Lung (tissue), 17 donors: ENCODE measurements at places on chromosomes 1 and 21. TPM values are rescaled to one million over a fixed set of nuclear protein-coding genes. Genes with fewer than 3 reads are reported as not detected.

Gene ATP5PF
- 80.3 TPM for total RNA-seq

Gene MROH9
- 11.6 TPM for total RNA-seq

DNA sequence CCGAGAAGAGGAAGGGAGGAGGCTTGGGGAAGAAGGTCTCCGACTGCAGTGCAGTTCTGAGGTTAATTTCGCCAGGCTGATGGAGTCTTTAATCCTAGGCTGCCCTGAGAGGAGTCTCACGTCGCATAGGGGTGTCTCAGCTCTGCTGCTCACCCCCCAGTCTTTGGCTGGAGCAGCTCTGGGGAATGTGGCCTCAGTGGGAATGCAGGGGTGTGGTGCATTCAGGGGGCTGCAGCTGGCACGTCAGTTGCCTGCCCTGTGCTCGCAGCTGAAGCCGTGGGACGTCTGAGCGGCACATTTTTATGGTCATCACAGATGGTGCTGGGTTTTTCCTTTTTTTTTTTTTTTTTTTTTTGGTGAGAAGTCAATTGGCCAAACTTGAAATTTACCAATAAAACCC lies 38.2 kb downstream of the ACTN2 start:
- no peaks in the 10 kb centered on the region for H3K27me3 ChIP-seq
- no peak overlapping the region for H3K4me3 ChIP-seq
- no peak overlapping the region for H3K27ac ChIP-seq

GRCh38 chr1:43757343-43758053 lies 50.2 kb downstream of the ST3GAL3 start:
- no peaks in the 10 kb centered on the region for H3K27me3 ChIP-seq
- DNase-seq = no peak
- H3K4me3 ChIP-seq = no peak overlapping the region
- H3K27ac ChIP-seq = no peak overlapping the region

DNA sequence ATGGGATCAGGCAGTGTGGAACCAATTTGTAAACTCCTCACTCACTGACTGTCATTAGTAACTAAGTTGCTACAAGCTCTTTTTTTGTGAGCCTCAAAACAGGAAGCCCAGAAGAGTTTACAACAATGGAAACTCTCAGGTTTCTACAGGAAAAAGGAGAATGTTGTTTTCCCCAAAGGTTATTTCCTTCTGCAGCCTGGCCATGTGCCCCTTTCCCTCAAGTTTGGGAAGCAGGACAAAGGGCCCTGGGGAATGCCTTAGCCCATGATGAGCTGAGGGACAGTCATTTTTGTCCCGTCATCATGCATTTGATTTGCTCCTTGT lies 395.9 kb downstream of the KIF26B start:
- no peaks in the 10 kb centered on the region for H3K36me3 ChIP-seq
- H3K4me1 ChIP-seq = no peaks in the 10 kb centered on the region
- DNase-seq = no peak
- no peaks in the 10 kb centered on the region for H3K27me3 ChIP-seq
- no peak overlapping the region for H3K4me3 ChIP-seq

GRCh38 chr21:41482301-41482700 lies 25.7 kb downstream of the TMPRSS2 start:
- peaks cover 5% of the 10 kb centered on the region for H3K4me1 ChIP-seq
- no peaks in the 10 kb centered on the region for H3K27me3 ChIP-seq
- DNase-seq = no peak

- peaks cover 9% of the 10 kb centered on the region for H3K36me3 ChIP-seq
- H3K4me3 ChIP-seq = no peak overlapping the region
- H3K27me3 ChIP-seq = no peaks in the 10 kb centered on the region
- no peak for DNase-seq
- no peaks in the 10 kb centered on the region for H3K4me1 ChIP-seq
Measured at GRCh38 chr1:222894331-222894730, 79.5 kb downstream of the DISP1 start.

- H3K36me3 ChIP-seq = no peaks in the 10 kb centered on the region
- no peaks in the 10 kb centered on the region for H3K27me3 ChIP-seq
- no peak overlapping the region for H3K4me3 ChIP-seq
- H3K27ac ChIP-seq = no peak overlapping the region
- H3K4me1 ChIP-seq = no peaks in the 10 kb centered on the region
- no peak for DNase-seq
Measured at GRCh38 chr1:243568793-243569192, 281.2 kb downstream of the AKT3 start.

- no peaks in the 10 kb centered on the region for H3K36me3 ChIP-seq
- no peak for DNase-seq
- H3K27me3 ChIP-seq = no peaks in the 10 kb centered on the region
- H3K4me3 ChIP-seq = no peak overlapping the region
- no peak overlapping the region for H3K27ac ChIP-seq
- peaks cover 30% of the 10 kb centered on the region for H3K4me1 ChIP-seq
Measured at GRCh38 chr1:219459351-219460080, 153.4 kb downstream of the ZC3H11B start.

- H3K27me3 ChIP-seq = no peaks in the 10 kb centered on the region
- no peak overlapping the region for H3K4me3 ChIP-seq
- DNase-seq = no peak
- no peaks in the 10 kb centered on the region for H3K36me3 ChIP-seq
- H3K27ac ChIP-seq = no peak overlapping the region
Measured at GRCh38 chr1:66353257-66353656, 180.7 kb upstream of the SGIP1 start.
